PC-3 (cell line): ENCODE measurements at places on chromosomes 5 and 9.
A peak's percentile ranks its signal among the peaks of the same experiment; 100 is the strongest.

DNA sequence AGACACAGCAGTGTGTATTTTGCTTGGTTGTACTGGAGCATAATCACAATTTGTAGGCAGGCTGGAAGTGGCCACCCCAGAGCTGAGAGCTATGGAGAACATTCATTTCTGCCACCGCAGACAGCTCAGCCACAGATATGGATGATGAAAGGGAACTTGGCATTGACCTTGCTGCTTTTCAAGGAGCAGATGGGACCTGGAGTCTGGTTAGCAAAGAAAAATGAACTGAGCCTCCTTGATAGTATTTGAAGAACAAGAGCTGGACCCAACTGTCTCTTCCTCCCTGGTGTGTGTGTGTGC is 395.2 kb upstream of the ZNF462 start:
- DNase-seq: no peak

DNA sequence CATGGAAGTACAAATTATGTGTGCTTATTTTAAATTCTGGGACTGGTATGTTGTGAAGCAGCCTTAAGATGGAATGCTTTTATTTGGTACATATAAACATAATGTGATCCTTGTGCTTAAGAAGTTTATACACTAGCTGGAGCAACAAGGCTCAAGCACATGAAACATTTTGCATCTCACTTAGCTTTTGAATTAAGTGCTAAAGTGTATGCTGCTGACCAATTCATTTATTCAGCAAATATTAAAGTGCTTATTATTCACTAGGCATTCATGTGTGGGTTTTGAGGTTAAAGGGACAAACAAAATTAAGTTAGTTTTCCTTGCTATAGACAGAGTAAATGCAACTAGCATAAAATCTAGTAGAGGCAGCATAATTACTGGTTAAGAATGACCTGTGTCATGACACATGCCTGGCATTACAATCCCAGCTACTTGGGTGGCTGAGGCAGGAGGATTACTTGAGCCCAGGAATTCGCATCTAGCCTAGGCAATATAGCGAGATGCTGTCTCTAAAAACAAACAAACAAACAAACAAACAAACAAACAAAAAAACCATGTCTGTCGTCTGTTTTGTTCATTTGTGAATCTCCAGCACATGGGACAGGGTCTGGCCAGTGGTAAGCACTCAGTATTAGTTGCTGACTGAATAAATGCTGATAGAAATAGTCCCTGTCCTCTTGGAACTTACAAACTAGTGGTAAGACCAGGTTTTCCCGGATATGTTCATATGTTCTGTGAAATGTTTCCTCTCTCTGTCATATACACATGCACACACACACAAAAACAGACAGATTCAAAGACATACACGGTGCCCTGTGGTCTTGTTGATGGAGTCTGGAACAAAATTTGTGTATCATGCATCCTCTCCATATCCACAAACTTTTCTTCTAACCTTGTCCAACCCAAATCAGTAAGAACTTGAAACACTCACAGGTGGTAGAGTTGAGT is 41.9 kb upstream of the TNFAIP8 start:
- no peak for DNase-seq

- DNase-seq: no peak
Measured at GRCh38 chr9:127467621-127468020, 16.3 kb downstream of the LRSAM1 start.

GRCh38 chr5:175573493-175574269 is 84.2 kb upstream of the HRH2 start:
- no peak for DNase-seq

- DNase-seq: peak; percentile 76
Measured at GRCh38 chr9:84315278-84315877, 25.2 kb downstream of the SLC28A3 start.

DNA sequence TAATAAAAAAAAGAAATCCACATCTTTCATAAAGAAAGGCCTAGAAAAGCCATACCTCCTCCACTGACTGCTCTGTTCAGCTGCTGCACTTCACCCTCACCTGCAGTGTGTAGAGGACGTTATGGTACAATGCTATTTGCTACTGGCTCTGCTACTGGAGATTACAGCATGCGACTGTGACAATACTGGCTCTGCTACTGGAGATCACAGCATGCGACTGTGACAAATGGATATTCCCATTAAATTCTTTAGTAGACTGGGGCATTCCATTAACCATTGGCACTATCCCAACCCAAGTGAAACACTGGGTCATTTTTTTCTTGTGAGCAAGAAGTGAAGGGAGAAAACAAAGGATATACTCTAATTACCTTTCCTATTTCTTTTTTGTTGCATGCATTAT is 1063.5 kb upstream of the DMAC1 start:
- no peak for DNase-seq

DNA sequence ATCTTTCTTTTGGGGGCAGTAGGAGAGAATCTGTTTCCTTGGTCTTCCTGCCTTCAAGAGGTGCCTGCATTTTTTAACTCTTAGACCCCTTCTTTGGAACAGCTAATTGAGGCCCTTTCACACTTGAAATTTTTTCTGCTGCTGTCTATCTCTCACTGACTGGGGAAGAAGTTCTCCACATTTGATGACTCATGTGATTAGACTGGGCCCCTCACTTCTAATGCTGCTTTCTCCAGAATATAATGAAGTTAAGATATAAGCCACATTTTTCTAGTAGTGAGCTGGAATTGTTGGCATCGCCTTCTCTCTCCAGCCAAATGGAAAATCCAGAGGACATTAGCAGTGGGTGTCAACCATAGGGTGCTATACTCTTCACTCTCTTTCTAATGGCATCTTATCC is 12.4 kb downstream of the ZNF474 start:
- no peak for DNase-seq

GRCh38 chr5:96742538-96742937 is 65.2 kb downstream of the ERAP1 start:
- no peak for DNase-seq

- DNase-seq: peak; percentile 15
Measured at GRCh38 chr5:586751-587285, 25.3 kb upstream of the CEP72 start.

DNA sequence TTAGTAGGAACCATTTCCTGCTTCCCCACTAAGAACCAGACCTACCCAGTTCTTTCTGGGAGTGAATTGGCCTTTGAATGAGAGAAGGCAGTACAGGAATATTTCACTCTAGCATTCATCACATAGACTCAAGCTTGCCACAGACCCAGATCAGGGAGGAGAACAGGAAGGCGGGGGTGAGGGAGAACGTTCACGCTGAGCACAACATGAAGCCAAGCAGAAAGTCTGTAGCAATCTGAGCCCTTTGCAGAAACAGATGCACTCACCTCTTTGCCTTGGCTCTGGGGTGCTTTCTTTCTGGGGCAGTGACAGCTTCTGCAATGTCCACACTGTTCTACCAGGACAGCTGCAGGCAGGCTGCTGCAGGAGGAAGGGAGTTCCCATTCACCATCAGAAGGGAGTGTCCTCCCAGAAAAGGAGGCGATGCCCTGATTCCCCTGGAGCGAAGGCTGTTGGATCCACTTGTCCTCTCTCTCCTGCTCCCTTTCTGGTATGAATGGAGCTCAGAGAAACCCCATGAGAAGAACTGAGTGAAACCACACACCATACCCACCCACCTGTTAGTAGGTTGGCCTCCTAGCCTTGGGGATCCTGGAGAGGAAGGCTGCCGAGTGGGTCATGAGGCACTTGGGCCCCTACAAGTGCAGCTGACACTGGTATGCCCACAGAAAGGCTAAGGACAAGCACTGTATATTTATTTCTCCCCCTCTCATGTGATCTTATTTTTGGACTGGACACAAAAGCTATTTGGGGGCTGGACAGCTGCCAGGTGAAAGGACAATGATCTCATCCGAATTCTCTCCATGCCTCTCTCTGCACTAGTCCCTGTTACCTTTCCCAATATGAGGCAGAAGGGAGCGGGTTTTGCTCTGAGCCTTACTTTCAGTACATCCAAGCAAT is 11.7 kb upstream of the FGF1 start:
- DNase-seq: peak; percentile 49

DNA sequence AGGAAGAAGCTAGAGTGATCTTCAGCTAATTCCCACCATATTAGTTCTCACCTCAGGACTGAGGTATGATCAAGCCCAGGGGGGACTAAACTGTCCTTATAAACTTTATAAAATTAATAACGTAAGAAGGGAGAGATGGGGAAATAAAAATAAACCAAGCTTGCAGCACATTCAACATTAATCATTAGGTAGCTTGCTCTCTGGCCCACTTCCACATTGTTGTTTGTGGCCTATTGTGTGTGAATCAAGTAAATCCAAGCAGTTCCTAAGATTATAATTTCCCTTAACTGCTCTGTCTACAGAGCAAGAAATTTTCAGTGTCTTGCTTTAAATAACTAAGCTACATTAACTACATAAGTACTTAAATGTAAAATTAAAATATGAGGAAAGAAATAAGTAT is 131.3 kb upstream of the ABCA1 start:
- DNase-seq: peak; percentile 26

- DNase-seq: peak; percentile 6
Measured at GRCh38 chr5:154470947-154471870, 6.8 kb downstream of the HAND1 start.

- DNase-seq: no peak
Measured at GRCh38 chr9:70003901-70004714, 39.5 kb upstream of the MAMDC2 start.

DNA sequence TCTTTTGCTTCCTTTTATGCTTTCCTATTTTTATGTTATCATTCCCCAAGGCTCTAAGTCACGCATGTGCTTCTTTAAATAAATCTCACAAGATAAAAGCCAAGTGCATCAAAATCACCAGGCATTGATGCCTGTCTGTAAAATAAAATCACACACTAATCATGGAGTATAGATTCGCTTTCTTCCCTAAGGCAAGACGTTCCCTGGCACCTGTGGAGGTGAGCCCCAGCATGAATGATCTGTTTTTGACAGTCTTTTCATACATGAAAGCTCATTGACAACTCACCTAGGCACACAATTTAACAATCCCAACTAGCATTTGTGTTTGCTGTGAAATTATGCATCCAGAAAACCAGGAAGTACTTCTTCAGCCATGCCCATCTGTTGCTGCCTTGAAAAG is 146.9 kb upstream of the DMAC1 start:
- no peak for DNase-seq

- no peak for DNase-seq
Measured at GRCh38 chr9:82539856-82540579, 522.9 kb downstream of the RASEF start.

GRCh38 chr9:1709347-1709746 is 305.8 kb upstream of the SMARCA2 start:
- DNase-seq: peak; percentile 38

DNA sequence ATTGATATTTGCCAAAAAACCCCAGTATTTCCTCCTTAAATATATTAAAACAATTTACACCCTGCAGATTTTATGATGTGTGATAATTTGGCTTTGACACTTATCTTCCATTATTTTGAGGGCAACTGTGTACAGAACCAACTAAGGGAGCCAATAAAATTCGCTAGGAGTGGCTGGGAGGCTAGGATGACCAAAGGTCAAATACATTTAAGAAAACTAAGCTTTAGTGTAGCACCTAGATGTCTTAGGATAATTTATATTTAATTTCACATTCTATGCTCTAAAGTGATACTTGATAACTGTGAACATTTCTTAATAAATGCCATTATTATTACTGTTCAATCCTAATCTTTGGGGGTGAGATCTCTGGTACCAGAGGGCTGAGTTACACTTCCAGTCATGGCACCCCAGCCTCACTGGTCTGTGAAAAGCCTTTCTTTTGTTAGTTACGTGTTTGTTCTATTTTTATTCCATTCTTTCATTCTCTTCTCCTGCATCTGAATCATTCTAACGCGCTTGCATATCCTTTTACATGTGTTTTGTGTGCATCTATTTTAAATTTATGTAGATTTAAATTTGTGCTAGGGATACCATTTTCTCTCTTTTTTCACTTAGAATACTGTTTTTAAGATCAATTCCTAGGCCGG is 19.1 kb downstream of the MSANTD3 start:
- no peak for DNase-seq

DNA sequence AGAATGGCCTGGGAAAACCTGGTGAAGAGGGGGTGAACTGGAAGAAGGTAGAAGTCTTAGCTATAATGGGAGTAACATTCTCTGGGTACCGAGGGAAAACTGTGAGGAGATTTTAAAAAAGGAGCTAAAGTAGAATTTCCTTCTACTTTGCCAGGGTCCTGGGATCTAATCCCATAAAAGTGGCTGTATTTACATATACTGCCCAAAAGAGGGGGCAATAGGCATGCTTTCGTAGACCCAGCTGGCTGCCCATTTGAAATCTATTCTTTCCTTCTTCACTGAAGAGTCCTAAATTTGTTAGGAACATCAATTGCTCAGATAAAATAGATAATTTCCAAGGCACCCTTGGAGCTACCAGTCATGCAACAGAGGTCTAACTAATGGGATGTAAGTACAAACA is 159.2 kb downstream of the CDC42SE2 start:
- peak; percentile 31 for DNase-seq

DNA sequence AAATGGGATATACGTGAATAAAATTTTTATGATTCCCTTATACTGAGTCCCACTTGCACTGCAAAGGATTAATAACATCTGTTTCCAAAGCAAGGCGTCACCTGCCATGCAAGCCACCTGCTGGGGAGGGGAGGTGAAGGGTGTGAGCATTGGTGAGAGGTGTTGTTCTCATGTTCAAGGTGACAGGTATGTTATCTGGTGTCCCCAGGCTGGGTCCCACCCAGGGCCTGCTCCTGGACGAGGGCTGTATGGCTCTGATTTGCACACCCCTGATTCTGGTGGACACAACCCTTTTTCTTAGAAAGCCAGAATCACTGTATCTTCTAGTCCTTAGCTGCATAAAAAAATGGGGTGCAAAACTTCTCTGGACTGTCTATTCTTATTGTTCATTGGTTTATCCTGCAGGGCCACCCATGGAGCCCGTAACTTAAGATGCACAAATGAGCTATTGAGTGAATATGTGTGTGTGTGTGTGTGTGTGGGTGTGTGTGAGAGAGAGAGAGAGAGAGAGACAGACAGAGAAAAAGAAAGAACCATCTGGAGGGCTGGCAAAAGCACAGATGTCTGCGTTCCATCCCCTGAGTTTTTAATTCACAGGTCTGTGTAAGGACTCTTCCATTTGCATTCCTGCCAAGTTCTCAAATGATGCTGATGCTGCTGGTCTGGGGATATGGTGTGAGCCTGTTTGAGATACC is 53.7 kb downstream of the SYK start:
- DNase-seq: no peak

- DNase-seq: peak; percentile 93
Measured at GRCh38 chr5:102858808-102859207, 103.7 kb downstream of the PAM start.

- DNase-seq: peak; percentile 7
Measured at GRCh38 chr9:126513159-126514036, 100.3 kb upstream of the LMX1B start.

DNA sequence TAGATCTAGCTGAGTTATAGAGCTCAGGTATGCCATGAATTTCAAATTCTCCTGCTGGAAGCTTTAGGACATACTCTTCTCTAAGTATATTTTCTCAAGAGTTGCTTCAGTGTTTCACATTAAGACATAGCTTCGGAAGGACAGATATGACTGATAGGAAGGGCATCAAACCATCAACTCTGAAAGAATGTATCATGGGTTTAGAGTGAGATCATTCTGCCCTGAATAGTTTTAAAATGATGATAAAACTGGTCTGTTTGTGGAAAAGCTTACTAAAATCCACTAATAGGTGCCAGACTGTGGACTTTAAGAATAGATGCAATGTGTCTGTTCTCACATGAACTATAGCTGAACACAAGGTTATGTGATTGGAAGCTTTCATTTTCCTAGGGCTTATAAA is 8.4 kb downstream of the SPEF2 start:
- DNase-seq: no peak
